ENCODE measurements at places on chromosomes 3 and 15.

- no peak for DNase-seq
Observed at GRCh38 chr3:37813403-37813802, 48.3 kb upstream of the CTDSPL start.

DNA sequence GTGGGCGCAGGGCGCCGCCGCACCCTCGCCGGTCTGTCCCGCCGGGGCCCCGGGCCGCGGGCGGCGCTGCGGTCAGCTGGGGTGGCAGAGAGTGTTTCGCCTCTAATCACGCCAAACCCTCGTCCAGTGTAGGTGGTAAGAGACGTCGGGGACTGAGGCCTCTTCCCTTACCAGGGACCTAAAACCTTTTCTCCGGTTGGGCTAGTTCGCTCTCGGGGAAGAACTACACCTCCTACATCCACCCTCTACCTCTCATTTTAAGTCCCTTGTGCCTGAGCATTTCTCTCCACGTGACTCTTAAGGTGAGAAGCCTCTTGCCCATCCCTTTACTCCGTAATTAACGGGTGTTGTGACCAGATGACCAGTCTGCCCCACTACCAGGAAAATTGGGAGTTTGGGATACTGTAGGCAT is 520 bp downstream of the TMEM42 start:
- peak; percentile 34 for DNase-seq

DNA sequence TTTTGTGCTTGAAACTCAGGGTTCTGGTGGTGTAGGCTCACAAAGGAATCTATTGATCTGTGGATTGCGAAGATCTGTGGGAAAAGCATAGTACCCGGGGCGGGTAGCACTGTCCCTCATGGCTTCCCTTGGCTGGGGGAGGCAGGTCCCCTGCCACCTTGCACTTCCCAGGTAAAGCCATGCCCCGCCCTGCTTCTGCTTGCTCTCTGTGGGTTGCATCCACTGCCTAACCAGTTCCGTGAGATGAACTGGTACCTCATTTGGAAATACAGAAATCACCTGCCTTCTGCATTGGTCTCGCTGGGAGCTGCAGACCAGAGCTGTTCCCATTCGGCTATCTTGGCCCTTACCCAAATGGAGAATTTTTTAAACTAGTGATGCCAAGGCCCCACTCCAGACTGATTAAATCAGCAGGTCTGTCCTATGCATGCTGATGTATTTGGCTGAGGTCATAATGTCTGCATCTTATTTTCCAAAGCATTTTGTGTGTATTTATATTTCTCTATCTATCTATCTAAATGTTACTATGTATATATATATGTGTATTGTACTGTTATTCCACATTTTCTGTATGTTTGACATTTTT is 65.5 kb upstream of the SLC7A14 start:
- DNase-seq: no peak

GRCh38 chr3:19250959-19251610 is 102.8 kb downstream of the KCNH8 start:
- DNase-seq: no peak

GRCh38 chr15:80932989-80933388 is 56.6 kb downstream of the MESD start:
- DNase-seq: peak; percentile 80
